Activated T-helper 1 cell treated with anti-CD3 and anti-CD28 coated beads, Interleukin-12 subunit alpha, Interleukin-12 subunit beta, Interleukin-2, Interleukin-4 antibody, amounts not matched to agents 30 ng/mL and 10 ng/mL and 1 ng/mL, durations not matched to agents 14 hours and 24 hours and 36 hours (primary cell): ENCODE measurements at places on chromosomes 1 and 21.

DNA sequence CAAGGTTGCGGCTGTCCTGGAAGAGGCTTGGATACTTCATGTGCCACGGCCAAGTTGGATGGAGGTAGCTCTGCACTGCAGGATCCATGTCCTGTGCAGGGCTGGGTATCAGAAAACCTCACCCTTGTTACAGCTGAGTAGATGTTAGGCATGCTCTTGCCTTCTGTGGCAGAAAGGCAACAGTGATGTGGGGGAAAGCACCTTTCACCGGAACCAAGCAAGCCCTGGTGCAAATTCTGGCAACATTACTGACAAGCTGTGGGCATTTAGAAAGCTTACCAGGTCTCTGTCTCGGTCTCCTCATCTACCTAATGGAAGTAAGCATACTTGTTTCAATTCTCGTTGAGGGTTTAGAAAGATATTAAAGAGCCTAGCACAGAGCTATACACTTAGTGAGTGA lies 14.5 kb upstream of the CDCA8 start:
- no peak for DNase-seq

DNA sequence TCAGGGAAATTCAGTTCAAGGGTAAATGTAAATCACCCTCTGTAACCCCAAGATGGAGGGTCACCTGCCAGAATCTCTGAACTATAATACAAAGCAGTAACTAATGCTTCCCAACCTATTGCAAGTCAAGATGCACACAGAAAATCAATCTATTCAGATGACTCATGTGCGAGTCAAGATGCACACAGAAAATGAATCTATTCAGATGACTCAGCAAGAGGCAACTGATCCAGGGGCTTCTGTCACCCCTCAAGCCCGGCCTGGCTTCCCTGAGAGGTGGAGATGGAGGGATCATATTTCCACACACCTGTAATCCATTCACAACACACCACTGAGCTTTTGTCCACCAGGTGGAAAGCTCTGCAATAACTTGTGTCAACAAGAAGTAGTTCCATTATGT lies 17.4 kb upstream of the HIVEP3 start:
- no peak for DNase-seq

- DNase-seq, result no peak
Measured at GRCh38 chr1:55575571-55576279, 360.6 kb upstream of the USP24 start.

DNA sequence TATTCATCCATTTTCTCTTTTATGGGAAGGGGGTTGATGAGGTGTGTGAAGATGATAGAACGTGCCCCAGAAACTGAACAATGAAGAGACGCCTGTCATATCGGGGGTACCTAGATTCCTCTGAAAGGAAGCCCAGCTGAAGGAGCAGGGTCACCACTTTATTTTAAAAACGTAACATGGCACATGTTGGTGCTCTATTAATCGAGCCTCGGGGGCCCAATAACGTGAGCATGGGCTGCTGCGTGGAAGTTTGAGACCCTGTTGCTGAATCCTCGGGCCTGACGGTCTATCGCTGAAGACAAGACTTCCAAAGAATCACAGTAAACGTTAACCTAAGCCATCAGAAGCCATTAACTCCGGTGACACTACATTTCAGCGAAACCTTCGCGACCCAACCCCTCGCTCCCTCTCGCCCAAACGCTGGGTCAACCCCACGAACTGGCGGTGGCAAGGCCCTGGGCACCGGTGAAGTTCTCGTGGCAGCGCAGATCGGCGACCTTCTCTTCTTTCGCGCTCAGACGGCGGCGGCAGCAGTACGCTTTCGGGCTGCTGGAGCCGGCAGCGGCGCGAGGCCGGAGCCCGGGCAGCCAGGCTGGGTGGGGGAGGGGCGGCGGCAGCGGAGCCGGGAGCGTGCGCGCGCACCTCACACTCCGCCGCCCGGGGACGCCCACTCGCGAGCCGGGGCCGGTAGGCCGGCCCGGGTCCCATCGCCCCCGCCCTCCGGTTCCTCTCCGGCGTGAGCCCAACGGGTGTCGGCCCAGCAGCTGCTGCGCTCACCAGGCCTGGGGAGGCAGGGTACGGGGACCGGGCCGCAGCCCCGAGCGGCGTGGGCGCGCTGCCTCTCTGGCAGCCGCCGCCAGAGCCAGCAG lies 838 bp upstream of the MAN1A2 start:
- DNase-seq, result peak; percentile 78

DNA sequence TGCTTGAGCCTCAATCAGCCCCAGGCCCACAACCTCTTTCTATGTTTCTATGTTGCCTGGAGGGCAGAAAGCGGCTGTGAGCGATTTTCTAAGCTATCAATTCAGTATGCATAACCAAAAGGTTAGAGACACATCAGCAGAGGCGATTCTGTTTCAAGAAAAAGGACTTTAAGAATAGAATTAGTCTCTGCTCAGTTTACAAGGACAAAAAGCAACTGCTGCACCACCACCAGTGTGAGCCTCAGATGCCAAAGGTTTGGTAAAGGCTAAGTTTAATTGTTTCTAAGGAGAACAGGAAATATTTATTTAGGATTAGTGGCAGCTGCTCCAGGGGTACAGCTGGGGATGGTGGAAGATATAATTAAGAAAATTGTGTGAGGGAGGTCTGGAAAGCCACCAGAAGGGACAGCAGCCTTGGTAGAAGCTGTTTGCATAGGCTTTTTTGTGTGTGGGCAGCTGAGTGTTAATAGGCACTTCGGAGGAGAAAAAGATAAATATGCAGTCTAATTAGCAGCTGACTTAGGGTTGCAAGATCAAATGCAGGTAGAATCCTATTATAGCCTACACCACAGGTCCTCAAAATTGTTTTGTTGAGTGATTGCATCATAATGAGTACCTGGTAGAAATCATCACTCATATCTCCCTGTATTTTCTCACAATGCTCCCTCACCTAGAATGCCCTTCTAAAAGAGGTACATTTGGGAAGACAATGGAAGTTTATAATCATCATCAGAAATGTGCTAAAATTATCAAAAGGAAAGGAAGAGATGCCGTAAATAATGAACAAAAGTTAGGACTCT lies 35.8 kb downstream of the ZC3H11B start:
- DNase-seq, result no peak

- peak; percentile 52 for DNase-seq
Measured at GRCh38 chr1:200888349-200888838, 6.3 kb upstream of the INAVA start.

DNA sequence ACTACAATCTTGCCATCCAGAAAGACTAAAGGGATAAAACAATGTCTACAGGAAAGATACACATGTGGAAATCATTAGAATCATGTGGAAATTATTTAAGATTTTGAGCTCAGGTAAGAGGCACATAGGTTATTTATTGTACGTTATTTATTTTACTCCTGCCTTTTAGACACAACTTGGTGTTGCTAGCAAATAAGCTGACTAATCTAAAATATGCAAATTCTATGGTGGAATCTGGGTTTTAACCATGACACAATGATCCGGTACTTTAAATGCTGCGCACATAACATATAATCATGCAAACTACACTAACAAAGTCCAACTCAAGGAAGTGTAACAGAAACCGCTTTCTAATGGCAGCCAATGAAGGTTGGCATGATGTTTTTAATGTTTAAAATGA lies 112.5 kb downstream of the IFI44 start:
- DNase-seq, result no peak

DNA sequence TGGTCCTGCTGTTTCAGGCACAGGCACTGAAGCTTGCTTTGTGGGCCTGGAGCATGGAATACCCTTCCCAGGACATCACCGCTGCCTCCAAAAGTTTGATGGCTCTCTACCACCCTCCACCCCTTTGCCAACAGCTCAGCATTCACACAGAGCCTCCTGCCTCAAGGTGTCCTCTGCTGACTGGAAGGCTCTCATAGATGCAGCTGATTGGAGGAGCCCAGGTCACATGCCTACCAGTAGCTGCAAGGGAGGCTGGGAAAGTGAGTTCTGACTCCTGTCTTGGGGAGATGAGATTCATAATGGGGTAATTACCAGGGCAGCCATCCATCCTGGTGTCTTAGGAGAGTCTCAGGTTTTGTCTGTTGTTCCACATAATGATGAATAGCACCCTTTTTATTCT lies 124.8 kb upstream of the GRIK3 start:
- DNase-seq, result no peak

DNA sequence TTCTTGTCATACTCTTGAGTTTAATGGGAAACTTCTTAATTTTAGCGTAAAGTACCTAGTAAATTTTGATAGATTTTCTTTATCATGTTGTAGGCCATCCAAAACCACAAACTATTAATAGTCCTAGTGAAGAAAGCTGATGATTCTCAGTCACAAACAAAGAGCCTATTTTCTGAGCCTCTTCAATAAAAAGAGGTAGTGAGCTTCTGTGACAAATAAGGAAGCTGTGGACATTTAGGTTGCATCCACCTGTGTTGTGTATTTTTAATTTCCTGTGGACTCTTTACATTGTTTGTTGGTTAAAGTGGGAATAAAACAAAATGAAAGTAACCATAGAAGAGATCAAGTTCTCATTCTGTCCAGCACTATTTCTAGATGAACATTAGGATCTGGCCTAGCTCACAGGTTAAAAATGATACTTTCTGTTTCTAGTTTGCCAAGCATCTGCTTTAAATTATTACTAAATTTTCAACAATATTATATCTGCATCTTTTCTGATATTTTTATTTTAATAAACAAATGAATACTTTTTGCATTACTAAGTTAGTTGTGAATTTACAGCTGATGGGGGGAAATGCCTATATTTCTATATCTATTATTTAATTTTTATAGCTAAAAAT lies 702.2 kb upstream of the ADGRL4 start:
- no peak for DNase-seq

GRCh38 chr1:203306089-203306964 lies 1.0 kb downstream of the BTG2 start:
- DNase-seq, result peak; percentile 40

GRCh38 chr1:221439008-221439746 lies 302.7 kb downstream of the DUSP10 start:
- peak; percentile 44 for DNase-seq

GRCh38 chr1:88394958-88395357 lies 289.1 kb upstream of the PKN2 start:
- no peak for DNase-seq

- no peak for DNase-seq
Measured at GRCh38 chr21:43692949-43693348, 26.0 kb upstream of the PDXK start.

GRCh38 chr21:46597031-46597430 lies 7.9 kb downstream of the S100B start:
- no peak for DNase-seq

DNA sequence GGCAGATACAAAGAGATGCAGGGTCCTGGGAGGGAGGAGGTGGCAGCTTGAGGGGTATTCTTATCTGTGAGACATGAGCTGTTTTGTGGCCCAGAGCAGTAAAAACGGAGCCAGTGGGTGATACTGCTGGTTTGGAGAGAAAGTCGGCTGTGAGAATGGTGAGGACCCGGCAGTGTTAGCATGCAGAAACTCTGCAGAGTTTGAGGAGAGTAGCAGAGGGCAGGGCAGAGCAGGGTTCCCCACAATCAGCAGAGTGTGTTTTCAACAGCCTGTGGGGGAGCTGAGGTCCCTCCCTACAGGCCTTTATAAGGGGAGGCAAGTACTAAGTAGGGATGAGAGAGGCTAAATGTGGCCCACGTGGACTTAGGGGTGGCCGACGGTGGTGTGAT lies 423 bp downstream of the SLAMF8 start:
- DNase-seq, result no peak

DNA sequence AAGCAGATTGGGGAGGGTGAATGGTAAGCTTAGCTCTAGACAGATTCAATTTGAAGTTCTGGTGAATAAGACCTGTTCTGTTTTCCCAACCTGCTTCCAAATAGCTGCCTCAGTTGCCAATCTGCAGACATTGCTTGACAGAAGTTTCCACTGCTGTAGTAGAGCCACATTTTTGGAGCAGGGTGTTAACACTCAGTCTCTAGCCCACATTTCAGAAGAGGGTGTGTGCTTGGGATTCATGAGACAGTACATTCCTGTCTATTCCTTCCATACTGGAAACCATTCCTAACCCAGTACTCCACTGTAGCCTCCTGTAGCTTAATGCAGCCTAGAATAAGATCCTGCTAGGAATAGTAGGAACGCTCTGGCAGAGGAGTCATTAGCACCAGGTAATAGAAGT lies 450.5 kb downstream of the NUF2 start:
- no peak for DNase-seq

GRCh38 chr1:46113948-46114347 lies 18.5 kb downstream of the PIK3R3 start:
- no peak for DNase-seq

DNA sequence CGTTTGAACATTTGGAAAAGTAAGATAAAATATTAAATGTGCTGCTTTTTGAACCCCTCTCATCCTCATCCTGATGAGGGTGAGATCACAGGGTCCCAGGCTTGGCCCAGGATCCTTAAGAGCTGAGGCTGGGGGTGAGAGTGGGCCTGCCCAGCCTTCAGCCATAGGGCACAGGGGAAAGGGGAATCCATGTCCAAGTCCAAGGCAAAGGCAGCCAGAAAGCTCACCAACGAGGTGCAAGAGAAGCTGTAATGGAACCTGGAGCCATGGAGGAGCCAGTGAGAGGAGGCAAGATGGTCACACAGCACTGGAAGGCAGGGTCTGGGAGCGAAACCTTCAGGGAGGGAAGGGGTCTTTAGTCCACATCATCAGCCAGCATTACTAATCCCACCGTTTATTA lies 191.9 kb downstream of the RRAGC start:
- DNase-seq, result no peak

DNA sequence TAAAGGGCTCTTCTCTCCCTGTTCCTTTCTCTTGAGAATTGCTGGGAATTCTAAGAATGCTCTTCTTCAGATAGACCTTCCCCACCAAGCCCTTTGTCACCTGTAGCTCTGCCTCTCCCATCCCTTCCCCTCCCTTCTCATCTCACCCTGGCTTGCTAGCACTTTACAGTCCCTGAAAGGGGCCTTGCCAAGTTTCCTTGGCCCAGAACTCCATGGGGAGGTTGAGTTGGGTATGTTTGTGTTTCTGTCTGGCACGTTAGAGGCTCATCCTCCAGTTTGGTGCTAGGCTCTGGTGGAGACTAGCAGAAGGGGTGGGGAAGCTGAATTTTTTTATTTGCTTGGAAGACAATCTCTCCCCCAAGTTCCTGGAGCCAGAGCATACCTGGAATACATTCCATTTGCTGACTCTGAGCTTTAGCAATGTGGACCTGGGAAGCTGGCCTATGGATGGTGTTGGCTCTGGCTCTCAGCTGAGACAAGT lies 4.9 kb downstream of the CGN start:
- no peak for DNase-seq

DNA sequence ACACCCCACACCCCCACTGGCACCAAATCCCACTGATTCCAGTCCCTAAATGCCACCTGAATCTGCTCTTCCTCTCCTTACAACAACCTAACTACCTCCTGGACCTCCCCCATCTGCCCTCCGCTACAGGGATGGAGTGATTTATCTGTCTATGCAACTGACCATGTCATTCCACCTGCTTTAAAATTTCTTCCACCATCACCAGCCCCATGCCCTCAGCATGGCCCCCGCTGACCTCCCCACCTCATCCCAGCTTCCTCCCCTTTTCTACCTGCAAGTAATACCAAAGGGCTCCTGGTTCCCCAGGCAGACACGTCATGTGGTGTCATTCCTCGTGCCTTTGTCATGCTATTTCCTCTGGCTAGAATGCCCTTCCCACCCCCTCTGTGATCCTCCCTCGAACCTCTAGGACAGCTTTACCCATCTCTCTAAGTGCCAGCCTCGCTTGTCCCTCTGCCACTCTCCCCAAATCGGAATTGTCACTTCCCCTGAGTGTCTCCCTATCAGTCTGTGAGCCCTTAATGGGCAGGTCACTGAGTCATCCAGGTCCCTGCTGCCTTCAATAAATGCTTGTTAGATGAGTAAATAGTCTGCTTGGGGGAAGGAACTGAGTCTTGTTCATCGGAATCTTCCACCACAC lies 3.7 kb downstream of the GJB4 start:
- no peak for DNase-seq

- no peak for DNase-seq
Measured at GRCh38 chr1:111801071-111801850, 45.6 kb downstream of the DDX20 start.
